ENCODE measurements at places on chromosomes 7 and 10.

DNA sequence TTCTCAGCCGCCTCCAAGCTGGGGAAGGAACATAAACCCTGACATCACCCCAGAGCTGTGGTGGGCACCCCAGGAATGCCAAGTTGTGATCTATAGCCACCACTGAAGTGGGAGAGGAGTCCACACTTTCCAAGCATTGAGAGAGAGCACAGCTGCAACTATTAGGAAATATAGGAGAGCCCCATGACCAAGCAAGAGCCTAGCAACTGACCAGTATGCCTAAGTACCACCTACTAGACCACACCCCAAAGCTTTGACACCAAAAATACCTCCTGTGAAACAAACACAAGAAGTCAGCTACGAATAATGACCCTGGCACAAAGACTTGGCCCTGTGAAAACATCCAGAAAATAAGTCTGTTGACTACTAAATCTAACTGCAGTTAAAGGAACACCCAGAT is 804.1 kb upstream of the IGFBP3 start:
- no peak for DNase-seq

DNA sequence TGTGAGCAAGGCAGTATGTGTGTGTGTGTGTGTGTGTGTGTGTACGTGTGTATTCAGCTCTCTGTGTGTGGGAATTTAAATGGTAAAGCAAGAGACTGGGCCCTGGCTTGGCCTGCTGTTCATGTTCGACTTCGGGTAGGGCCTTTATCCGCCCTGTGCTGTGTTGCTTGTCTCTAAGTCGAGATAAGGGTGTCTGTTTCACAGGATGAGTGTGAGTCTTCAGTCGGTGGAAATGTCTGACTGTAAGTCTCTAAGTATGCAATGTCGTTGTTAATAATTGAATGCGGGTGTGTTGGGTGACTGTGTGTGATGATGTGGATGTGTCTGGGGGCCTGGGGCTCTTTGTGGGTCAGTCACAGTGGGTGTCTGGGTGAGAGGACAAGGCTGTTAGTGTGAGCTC is 34.8 kb downstream of the HIF1AN start:
- DNase-seq, result no peak

DNA sequence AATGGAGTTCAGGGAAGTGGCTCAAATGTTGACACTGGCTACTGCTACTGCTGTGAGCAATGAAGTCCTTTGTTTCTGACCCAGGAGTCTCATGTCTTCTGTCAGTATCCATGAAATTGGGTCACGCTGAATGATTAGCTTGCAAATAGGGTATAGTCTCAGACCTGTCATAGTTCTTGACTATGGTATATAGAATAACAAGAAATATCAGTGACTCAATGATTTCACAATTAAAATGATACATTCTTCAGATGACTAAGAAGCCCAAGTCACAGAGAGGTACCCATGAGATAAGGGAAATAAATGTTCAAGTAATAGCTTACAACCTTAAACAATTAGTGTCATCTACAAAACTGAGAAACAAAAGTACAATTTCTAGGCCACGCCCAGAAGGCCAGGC is 89.3 kb downstream of the LYZL2 start:
- DNase-seq, result no peak

DNA sequence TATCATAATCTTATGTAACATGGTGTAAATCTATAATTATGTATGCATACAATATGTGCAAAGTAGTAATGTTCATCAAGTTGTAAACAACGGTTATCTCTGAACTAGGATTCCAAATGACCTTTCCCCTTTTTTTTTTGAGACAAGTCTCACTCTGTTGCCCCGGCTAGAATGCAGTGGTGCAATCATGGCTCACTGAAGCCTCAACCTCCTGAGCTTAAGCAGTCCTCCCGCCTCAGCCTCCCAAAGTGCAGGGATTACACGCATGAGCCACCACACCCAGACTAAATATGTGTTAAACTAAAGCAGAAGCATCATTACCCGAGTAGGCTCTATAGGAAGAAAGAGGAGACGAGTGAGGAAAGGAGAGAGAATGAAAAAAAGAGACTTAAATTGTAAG is 7.8 kb upstream of the KMT2C start:
- DNase-seq, result no peak

GRCh38 chr7:116527521-116527920 is 2.7 kb downstream of the CAV1 start:
- DNase-seq, result no peak

GRCh38 chr10:77820349-77820748 is 106.2 kb downstream of the DLG5 start:
- no peak for DNase-seq

DNA sequence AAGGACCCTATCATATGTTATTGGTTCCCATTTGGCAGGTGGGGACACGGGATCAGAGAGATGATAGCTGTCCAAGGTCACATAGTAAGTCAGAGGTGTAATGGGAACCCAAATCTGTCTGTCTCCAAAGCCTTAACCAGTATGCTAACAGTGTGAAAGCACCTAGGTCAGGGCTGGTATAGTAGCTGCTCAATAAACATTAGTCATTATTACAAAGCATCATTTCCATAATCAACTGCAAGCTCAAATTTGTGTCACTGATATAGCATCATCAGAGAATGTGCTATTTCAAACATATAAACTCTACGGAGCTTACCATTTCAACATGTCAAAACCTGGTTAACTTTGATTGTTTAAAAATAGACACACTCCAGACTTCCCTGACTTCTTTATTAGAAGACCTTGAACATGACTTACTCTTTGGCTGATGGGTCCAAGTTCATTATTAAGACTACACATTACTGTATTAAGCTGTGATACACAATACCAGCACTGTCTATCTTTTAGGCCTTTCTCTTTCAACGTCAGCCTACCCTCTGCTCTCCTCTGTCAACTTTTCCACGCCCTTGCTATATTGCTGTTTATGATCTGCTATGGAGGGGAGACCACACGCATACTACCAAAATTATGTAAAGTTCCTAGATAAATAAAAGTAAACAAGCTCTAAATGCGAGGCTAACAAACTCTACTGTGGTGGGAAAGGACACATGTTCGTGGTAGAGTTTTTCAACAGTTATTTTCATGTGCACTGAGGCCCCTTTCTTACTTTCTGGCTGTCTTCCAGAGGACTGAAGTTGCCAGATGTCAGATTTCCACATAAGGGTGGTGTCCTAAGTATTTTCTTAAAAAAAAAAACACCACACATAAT is 33.6 kb downstream of the DNMBP start:
- peak; percentile 88 for DNase-seq

GRCh38 chr10:96832721-96833219 is 672 bp downstream of the LCOR start:
- peak; percentile 88 for DNase-seq

- no peak for DNase-seq
Measured at GRCh38 chr7:78777829-78778228, 675.6 kb downstream of the MAGI2 start.

GRCh38 chr7:64614812-64615211 is 51.1 kb upstream of the ZNF107 start:
- DNase-seq, result no peak

GRCh38 chr7:46960970-46961369 is 620.9 kb downstream of the TNS3 start:
- no peak for DNase-seq

GRCh38 chr7:50679218-50680007 is 103.3 kb downstream of the GRB10 start:
- DNase-seq, result peak; percentile 73

- no peak for DNase-seq
Measured at GRCh38 chr10:31102421-31102820, 70.8 kb upstream of the ZNF438 start.

DNA sequence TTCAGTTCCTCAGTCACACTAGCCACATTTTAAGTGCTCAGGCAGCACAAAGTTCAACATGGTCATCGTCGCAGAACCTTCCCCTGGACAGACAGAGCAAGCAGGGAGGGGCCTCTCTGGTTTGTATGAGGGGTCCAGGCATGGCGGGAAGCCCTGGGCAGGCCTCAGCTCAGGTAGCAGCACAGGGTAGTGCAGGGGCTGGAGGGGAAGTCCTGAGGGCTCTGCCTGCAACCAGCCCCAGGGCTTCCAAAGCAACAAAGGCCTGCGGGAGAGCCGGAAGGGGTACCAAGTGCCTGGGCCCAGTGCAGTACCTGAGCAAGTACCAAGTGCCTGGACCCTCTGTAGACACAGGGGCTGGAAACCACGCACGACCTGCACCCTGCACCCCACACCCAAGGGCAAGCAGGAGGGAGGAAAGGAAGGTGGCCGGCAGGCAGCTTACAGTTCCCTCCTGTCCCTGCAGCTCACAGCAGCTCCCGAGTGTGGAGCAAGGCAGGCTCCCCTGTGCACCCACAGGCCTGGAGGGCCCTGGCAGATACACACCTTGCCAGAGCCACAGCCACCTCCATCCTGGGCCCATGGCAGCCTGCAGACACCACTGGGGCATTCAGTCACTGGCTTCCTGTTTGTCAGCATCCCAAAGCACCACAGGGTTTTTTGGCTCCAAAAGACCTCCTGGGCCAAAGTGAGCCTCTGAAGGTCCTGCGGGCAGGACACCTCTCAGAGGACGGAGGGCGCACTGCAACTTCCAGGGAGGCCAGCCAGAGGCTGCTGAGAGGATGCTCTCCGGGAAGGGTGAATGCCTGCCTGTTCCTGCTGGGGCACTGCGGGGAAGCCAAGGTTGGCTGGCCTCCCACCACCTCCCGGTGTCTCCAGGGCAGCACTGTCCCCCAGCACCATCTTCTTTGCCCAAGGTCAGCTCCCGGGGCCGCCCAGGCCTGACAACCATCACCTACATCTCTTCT is 6.5 kb upstream of the RET start:
- DNase-seq, result no peak

DNA sequence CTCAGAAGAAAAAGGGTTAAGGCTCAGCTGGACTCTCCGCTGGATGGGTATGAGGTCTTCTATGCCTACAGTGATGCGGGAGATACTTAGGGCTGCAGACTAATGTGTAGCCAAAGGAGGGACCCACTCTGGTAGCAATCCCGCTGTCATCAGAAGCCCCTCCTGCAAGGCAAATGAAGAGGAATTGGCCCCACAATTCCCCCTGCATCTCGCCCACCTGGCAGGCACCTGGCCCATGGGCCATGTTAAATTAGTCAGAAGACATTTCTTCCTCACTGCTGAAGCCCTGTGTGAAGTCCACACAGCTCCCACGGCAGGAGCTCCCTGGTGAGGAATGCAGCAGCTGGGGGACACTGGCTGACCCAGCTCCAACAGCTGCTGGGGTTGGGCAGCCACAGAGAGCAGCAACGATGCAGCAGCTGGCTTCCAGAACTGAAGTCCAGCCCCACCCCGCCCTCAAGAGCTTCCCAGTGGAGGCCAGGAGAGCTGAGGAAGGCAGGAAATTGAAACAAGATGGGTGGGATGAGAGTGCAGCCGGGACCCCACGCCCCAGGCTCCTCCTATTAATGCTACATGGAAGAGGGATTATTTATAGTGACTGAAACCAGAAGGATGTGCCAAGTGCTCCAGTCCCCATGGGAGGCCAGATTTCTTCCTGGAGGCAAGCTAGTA is 5.5 kb downstream of the VSTM4 start:
- peak; percentile 98 for DNase-seq

DNA sequence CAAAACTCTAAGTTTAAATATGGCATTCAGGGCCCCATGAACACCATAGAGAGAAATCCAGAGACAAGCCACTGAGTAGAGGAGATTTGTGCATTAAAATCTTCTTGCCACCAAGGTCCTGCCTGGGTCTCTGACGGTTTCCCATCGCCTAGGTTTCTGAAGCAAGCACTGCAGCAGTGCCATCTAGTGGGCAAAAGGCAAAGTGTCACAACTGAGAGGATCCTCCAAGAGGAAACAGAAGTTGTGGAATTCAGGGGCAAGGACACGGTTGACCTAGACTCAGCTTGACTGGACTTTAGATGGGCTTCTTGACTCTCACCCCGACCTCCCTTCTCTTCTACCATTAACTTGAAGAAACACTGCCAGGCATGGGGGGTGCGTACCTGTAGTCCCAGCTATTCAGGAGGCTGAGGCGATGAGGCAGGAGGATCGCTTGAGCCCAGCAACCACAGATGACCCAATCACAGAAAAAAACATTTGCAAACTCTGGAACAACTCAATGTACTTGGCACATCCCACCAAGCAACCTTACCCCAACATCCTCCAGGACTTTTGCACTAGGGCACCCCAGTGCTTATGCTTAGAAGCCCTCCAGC is 604.1 kb downstream of the GALNT17 start:
- peak; percentile 90 for DNase-seq

DNA sequence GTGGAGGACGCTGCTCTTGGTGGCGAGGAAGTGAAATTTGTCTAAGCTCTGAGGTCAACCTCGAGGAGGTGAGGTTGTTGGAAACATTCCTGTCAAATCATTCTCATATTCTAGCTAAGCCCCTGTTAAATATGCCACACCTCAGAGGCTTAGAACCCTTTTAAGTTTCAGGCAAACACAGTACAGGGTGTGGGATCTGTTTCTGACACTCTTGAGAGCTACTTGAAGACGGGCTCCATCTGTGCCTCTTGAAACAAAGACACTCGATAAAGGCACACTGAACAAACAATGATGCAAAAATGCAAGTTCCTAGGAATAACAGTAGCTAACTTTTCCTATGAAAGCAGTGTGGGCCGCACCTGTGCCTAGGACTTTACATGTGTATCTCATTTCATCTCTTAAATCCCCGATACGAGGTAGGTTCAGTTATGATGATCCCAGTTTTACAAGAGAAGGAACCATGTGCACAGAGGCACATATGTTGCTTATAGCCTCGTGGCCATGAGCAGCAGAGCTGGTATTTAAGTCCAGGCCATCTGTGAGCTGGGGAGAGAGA is 299.2 kb downstream of the CCDC3 start:
- peak; percentile 16 for DNase-seq

- no peak for DNase-seq
Measured at GRCh38 chr10:15324611-15325010, 46.5 kb downstream of the FAM171A1 start.

- DNase-seq, result no peak
Measured at GRCh38 chr7:135168001-135168400, 2.5 kb downstream of the CYREN start.

Measured in tongue (tissue), 3 donors.